DMS53 (cell line): ENCODE measurements at places on chromosomes 16 and 17.

DNA sequence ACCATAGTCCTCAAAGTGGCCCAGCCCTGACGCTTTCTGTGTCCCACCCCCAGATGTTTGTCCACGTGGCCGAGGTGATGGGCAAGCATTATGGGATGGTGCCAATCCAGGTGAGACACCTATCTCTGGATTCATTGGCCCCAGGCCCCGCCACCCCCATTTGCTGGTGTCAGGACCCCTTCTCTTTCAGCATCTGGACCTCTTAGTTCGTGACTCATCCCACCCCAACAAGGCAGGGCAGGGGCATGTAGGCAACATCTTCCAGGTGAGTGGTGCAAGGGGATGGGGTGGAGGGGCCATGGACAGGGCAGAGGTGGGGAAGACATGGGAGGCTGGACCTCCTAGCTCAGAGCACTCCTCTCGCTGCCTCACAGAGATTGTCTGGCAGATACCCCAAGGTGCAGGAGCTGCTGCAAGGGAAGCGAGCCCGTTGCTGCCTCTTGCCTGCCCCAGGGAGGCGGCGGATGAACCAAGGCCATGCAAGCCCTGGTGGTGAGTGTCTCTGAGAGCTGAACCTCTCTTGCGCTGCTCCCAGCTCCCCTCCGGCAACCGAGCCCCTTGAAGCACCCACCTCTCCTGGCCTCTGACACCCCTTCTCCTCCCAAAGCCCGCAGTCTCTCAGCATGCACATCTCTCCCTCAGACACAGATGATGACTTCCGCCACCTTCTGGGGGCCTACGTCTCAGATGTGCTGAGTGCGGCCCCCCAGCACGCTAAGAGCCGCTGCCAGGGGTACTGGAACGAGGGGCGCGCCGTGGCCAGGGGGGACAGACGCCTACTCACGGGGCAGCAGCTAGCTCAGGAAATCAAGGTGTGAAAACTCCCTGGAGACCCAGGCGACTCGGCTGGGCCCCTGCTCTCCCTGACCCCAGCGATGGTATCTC, 3.6 kb downstream of the RNF112 start:
- no peak for DNase-seq

- DNase-seq: no peak
These were observed 17.9 kb upstream of the ATP2A3 start for GRCh38 chr17:3982113-3982512.

DNA sequence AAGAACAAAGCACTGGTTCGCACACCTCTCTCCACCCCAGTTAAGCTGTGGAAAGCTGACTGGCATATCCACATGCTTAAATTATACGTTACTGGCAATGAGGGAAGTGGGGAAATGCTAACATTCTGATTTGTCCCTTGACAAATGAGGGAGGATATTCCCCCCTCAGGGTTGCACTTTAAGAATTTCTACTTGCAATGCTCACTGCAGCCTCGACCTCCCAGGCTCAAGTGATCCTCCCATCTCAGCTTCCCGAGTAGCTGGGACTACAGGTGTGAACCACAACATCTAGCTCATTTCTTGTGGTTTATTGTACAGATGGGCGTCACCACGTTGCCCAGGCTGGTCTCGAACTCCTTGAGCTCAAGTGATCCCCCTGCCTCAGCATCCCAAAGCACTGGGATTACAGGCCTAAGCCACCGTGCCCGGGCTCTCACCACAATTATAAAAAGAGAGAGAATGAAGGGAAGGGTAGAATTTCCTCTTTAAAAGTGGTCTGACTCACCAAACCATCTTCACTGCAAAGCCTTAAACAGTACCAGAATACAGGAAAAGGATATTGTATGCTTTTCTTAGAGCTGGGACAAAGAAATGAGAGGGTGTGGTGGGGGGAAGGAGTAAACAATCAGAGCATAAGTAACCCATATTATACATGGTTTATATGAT, 38.9 kb downstream of the KANSL1 start:
- DNase-seq: peak; percentile 60

GRCh38 chr16:23058576-23058975, 90.7 kb downstream of the USP31 start:
- DNase-seq: no peak

GRCh38 chr17:12376276-12376675, 289.4 kb upstream of the MYOCD start:
- DNase-seq: no peak
